ENCODE measurements at places on chromosomes 1 and 21. TPM values are rescaled to one million over a fixed set of nuclear protein-coding genes. Genes with fewer than 3 reads are reported as not detected.

SCCPDH gene
- 48.4 TPM for total RNA-seq

CIART gene
- 2.2 TPM for total RNA-seq

TARS2 gene
- 25.0 TPM for total RNA-seq

ADSS2 gene
- 44.3 TPM for total RNA-seq

GSTM1 gene
- total RNA-seq, result not detected

NBPF12 gene
- total RNA-seq, result 4.7 TPM

BEND5 gene
- total RNA-seq, result not detected

THEM4 gene
- total RNA-seq, result 13.0 TPM

S100A14 gene
- total RNA-seq, result 0.67 TPM

PPM1J gene
- 1.2 TPM for total RNA-seq

AGBL4 gene
- not detected for total RNA-seq

ALG14 gene
- total RNA-seq, result 8.1 TPM
